Activated CD4-positive, alpha-beta T cell treated with anti-CD3 and anti-CD28 coated beads, Interleukin-2, Interleukin-4, amounts not matched to agents 100 ng/mL and 50 ng/mL, durations not matched to agents 16 hours and 8 hours (primary cell): ENCODE measurements at places on chromosomes 12 and 14.

GRCh38 chr14:30757082-30757481 is 117.3 kb upstream of the COCH start:
- DNase-seq = no peak

- no peak for DNase-seq
Observed at GRCh38 chr14:84543859-84544258, 986.1 kb upstream of the FLRT2 start.

GRCh38 chr14:99395909-99396530 is 84.6 kb downstream of the SETD3 start:
- peak; percentile 56 for DNase-seq

GRCh38 chr14:31902945-31903646 is 174.0 kb upstream of the ARHGAP5 start:
- no peak for DNase-seq

- DNase-seq = no peak
Observed at GRCh38 chr12:4293966-4294505, 20.5 kb downstream of the CCND2 start.

GRCh38 chr14:89996963-89997362 is 41.2 kb downstream of the TDP1 start:
- DNase-seq = no peak

DNA sequence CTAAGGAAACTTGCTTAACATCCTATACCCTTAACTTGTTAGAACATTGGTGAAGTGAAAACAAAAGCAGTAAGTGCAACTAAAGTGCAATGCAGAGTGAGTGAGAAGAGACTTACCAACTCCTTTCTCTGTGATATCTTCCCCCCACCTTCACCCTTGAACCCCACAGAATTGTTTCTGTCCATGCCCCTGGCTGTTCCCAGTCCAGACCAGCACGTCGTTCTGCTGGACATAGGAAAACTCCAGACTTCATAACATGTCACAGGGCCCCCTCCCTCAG is 91.9 kb downstream of the DAD1 start:
- no peak for DNase-seq

DNA sequence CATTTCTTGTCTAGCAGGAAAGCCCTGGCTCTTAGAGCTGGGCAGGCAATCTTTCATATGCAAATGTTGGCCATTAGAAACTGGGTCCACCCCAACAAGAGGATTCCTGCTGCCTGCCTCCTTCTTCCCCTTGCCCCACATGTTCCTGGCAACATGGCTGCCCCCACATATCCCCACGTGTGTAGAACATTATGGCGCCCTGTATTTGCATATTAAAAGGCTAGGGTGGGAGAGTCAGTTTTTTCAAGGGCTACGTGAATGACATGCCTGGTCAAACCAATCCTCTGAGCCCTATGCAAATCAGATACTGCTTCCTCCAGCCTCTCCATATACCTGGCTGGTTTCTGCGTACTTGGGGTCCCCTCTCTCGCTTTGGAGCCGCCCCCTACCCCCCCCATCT is 514.0 kb downstream of the FUT8 start:
- no peak for DNase-seq

- DNase-seq = peak; percentile 56
Observed at GRCh38 chr12:123713823-123714585, 1.9 kb downstream of the ATP6V0A2 start.

GRCh38 chr14:44955528-44955927 is 6.2 kb downstream of the KLHL28 start:
- DNase-seq = no peak

DNA sequence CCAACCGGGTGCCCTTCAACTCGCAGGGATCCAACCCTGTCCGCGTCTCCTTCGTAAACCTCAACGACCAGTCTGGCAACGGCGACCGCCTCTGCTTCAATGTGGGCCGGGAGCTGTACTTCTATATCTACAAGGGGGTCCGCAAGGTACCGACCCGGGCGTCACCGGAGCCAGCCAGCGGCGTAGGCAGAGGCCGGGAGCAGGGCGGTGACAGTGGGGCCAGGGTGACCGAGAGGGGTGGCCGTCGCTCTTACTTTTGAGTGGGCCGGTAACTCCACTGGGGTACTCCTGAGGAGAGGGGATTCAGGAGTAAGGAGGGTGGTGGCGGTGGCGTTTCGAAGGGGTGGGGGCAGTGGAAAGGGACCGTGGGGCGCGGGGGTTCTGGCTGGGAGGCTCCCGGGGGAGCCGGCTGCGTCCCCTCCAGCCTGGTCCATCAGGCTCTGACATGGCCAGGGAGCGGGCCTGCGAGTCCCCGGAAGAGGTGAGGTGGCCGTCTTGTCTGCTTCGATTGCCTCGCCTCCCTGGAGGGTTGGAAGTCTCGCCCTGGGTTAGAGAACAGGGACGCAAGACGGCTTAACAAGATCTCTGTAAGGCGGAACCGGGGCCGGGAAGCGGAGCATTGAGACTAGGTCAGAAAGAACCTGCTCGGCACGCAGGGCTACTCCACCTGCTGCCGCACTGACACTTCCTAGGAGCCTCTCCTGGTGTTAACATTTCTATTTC is 491 bp downstream of the WDR20 start:
- peak; percentile 33 for DNase-seq

GRCh38 chr12:41532072-41532471 is 344.0 kb downstream of the PDZRN4 start:
- DNase-seq = peak; percentile 41

DNA sequence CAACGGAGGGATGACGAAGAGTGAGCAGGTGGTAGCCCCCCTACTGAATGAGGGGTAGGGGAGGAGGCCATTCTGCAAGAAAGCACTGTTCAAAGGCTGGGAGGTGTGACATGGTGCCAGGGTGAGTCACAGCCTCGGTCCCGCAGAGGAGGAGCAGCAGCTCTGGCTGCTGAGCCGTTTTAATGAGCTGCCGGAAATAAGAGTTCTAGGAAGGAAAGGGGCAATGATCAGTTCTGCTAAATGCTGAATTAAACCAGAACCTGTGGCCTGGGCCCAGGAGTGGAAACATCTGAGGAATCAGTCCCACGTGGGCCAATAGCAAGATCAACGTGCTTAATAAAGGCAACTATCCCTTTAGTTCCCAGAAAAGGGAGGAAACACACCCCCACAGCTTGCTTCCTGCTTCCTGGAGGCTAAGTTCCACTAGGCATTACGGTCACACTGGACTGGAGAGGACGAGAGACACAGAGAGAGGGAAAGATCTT is 3.6 kb downstream of the ABCD4 start:
- DNase-seq = peak; percentile 33

- DNase-seq = no peak
Observed at GRCh38 chr12:116352315-116352835, 74.9 kb upstream of the MED13L start.

DNA sequence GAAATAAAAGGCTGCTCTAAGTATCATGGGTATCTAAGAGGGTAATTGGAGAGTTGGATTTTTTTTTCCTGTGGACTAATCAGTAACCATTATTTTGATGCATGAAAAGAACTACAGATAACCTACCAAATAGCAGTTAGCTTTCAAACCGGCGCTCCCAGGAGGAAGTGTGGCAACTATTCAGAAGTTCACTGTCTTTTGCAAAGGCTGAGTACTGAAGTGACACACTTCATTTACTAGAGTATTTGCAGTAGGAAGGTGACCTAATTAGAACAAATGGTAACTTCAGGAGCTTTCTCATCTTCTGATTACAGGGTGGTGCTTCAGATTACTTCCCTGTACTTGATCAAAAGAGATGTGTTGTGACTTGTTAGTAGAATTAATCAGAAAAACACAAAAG is 87.7 kb downstream of the PELI2 start:
- no peak for DNase-seq

GRCh38 chr12:42957136-42957535 is 367.6 kb upstream of the PRICKLE1 start:
- DNase-seq = no peak

DNA sequence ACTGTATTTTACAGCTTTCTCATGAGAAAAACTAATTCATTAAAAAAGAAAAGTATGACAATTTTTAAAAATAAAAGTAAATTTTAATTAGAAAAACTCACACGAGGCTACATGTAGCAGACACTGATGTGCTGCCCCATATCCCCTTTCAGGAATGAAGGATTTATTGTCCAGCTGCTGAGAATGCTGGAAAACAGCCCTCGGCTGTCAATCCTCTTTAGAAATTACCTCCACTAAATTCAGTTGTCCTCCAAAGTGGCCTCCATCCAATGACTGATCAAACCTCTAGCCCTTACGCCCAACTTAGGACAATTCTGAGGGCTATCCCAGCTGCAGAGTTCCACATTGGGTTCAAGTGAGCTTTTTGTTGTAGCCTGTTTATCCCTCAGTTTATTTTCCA is 29.8 kb upstream of the AP4S1 start:
- no peak for DNase-seq

DNA sequence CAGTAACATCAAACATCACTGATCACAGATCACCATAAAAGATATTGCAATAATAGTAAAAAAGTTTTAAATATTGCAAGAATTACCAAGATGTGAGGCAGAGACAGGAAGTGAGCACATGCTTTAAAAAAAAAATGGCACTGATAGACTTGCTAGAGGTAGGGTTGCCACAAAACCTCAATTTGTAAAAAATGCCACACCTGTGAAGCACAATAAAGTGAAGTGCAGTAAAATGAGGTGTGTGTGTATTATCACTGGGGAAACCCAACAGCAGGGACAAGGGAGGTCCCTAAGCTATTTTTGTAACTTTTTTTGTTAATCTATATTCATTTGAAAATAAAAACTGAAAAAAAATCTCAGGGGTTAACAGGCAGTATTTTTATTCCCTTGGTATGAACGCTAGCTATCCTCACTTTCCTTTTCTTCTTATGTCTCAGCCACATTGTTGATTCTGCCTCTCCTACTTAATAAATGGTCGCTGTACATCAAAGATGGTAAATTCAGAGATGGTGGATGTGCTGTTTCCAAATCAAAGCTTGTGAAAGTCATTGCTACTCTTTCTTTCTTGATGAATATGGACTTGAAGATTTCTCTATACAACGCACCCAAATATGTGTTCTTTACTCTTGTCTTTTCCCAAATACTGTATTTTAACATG is 14.0 kb upstream of the KLRD1 start:
- DNase-seq = no peak

DNA sequence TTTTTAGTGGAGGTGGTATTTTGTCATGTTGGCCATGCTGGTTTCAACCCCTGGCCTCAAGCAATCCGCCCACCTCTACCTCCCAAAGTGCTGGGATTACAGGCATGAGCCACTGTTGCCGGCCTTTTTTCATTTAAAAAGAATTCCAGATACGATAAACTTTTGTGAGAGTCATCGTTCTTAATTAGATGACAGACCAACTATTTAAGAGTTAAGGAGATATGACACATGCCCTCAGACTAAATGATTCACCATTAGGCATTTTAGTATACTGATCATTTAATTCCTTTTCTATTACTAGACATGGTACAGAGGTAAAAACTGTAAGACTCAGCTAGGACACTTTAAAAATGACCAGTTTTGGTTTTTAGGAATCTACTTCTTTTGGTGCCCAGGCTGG is 2.4 kb downstream of the ANKRD13A start:
- DNase-seq = no peak

DNA sequence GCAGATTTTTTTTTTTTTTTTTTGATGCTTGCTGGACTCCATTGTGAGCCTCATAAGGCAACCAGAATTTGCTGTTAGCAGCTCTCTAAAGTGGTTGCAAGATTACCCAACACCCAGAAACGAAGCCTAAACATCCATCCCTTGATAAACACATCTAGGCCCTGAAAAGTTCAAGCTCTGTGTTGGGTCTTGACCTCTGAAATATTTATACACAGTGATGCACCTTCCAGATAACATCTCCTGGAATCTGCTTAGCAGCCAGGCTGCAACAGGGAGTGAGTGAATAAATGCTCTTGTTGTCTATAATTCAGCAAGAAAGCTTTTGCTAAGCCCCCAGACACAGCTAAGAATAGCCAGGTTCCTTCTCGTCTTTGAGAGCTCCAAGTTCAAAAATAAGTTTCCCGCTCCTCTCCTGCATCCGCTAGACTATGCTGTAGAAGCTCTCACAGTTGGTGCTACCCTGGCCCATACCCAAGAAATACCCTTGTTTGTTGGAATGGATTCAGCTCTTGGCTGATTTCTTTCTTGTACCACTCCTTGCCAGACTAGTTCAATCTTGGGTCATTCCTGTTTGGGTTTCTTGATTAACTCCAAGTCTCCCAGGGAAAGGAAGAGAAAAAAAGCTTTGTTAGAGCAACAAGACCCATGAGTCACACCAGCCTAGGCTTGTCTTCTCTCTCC is 610.6 kb upstream of the TBX3 start:
- no peak for DNase-seq

DNA sequence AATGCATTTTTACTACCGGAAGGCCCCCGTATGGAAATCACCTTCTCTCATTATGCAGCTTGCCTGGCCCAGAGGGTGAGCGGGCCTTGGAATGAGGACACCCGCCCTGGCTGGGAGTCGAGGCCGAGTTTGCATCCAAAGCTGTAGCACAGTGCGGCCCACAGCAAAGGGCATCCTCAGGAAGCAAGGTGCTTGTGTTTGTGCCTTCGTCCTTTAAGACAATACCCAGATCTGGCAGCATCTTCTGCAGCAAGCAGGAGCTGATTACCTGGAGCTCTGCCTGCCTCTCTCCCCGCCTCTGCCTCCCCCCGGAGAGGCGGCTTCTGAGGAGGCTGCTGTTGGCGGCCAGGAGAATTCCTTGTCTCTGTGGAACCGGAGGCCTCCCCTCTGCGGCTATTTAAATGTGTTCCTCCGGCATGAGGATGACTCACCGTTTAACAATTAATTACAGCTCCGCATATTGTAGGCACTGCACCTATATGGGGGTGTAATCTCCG is 145.3 kb downstream of the CACNA1C start:
- DNase-seq = no peak

- DNase-seq = peak; percentile 42
Observed at GRCh38 chr12:98998697-98999299, 353.7 kb downstream of the APAF1 start.

- DNase-seq = no peak
Observed at GRCh38 chr14:105473033-105473676, 1.5 kb upstream of the CRIP2 start.

- no peak for DNase-seq
Observed at GRCh38 chr12:78470354-78471195, 394.0 kb upstream of the SYT1 start.

DNA sequence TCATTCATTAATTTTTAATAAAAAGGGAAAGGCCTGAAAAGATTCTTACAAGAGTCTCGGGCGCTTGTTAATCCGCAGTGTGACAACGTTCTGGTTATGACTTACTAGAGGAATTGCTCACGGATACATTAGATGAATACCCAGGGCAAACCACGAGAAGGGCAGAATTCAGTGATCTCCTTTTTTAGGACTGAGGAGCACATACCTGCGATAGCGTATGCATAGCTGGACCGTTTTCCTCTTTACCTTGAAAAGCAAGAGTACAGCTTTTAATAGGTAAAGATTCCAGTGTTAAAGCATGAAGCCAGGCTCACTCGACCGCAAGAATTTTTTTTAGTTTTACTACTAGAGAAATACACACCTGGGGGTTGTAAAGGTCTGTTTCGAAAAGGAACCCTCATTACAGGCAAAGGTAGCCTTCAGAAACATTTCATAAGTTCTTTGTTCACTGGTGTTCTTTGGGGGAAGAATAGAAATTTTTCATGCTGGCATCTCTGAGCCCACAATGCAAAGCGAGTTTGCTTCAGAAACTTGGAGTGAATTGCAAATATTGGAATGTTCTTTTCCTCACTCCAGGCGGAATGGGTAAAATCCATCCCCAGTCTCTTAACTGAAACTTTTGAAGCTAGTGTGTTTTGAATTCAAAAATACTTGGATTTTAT is 953 bp downstream of the MAPK1IP1L start:
- DNase-seq = peak; percentile 44

- DNase-seq = no peak
Observed at GRCh38 chr14:63345826-63346225, 27.1 kb upstream of the GPHB5 start.

GRCh38 chr14:88831284-88831683 is 6.8 kb downstream of the TTC8 start:
- DNase-seq = no peak

- DNase-seq = no peak
Observed at GRCh38 chr12:53338916-53339315, 2.8 kb upstream of the SP7 start.
